ENCODE measurements at places on chromosomes 3 and 15. TPM values are rescaled to one million over a fixed set of nuclear protein-coding genes. Genes with fewer than 3 reads are reported as not detected.

DNA sequence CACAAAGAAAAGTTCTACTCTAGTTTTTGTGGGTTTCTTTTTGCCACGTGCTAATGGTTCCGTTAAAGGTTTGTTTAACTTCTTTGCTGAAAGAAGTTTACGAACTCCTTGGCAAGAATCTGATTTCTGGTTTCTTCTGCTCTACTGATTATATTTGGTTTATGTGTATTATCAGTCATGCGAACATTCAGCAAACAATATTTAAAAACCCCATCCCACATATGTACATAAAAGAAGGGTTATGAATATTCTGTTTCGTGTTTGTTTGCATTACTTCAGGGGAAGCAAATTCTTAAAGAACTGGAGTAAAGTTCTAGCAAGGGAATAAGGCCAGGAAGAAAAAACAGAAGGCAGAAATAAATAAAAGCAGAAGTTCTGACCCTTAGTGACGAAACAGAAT is 9.8 kb downstream of the LARS2 start:
- no peak for DNase-seq

- no peak for DNase-seq
Observed at GRCh38 chr3:133388696-133389395, 11.0 kb upstream of the BFSP2 start.

GRCh38 chr3:32384938-32385337 is 6.7 kb upstream of the CMTM7 start:
- DNase-seq, result peak; percentile 86

DNA sequence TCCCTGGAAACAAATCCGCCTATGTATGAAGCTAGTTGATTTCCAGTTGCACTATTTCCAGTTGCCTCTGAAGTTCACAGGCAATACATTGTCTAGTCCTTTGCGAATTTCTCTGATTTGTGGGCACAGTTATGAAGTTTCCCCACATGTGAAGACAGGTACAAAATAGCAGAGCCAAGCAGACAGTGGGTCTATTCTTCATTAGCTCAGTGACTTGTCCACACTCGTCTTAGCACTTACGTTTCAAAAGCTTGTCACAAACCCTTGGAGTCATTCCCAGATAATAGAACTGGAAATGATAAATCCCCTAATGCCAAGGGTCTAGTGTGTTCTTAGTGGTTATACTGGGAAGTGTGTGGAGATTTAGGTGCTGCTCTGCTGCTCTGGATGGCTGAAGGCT is 14.5 kb downstream of the SRPRB start:
- DNase-seq, result no peak

- no peak for DNase-seq
Observed at GRCh38 chr3:3137526-3137925, 10.8 kb downstream of the TRNT1 start.

GRCh38 chr3:49313896-49314688 is 25.8 kb downstream of the USP4 start:
- DNase-seq, result no peak

- DNase-seq, result peak; percentile 49
Observed at GRCh38 chr3:4426782-4427344, 40.2 kb downstream of the SUMF1 start.

FAM174B gene
- polyA plus RNA-seq, result 3.2 TPM

SLC9C1 gene
- polyA plus RNA-seq, result not detected

All from CD14-positive monocyte (primary cell).